ENCODE measurements at places on chromosomes 11 and 22.

DNA sequence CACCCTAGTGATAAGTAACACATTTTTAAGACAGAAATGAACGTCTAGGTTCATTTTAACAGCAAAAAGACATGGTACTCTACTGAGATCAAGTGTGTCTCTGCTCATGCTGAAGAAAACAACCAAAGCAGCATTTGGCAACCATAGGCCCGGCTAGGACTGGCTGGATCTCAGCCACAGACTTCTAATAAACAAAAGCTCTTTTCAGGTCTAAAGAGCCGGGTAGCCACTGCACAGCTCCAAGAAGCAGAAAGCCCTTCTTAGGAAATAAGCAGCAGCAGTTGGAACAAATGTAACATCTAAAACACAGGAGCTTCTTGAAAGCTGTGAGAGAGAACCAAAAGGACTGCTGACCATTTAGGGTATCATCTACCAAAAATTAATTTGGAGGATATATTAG, 37.6 kb downstream of the PITPNB start:
- no peak for DNase-seq

- no peak for DNase-seq
Measured at GRCh38 chr22:32325416-32325801, 32.3 kb upstream of the RFPL3 start.

DNA sequence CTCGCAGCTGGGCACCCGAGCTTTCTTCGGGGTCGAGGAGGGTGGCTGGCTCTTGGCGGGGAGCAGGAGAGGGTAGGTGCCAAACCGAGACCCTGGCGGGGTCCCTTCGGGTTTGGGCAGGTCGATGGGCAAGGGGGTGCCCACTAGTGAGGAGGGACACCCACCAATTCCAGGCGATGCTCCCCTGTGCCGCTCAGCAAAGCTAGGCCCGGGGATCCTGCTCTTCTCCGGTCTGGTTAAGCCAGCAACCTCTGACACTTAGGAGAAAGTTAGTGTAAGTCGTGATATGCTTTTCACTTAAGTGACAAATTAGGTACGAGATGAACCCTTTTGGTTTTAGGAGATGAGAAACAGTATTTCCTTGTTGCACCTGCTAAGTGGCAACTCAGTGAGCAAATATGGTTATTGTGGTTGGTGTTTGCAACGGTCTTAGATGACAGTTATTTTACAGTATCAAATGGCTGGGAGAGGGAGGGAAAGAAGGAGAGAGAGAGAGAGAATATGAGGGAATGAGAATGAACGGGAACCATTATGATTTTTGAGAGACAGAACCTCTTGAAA, 565 bp downstream of the NUCB2 start:
- peak; percentile 56 for DNase-seq

- no peak for DNase-seq
Measured at GRCh38 chr11:2995893-2996554, 3.9 kb upstream of the NAP1L4 start.

- no peak for DNase-seq
Measured at GRCh38 chr11:89436071-89436470, 55.1 kb downstream of the NOX4 start.

- DNase-seq, result no peak
Measured at GRCh38 chr11:70637949-70638583, 239.7 kb downstream of the CTTN start.

- no peak for DNase-seq
Measured at GRCh38 chr22:27348634-27349033, 452.9 kb downstream of the MN1 start.

DNA sequence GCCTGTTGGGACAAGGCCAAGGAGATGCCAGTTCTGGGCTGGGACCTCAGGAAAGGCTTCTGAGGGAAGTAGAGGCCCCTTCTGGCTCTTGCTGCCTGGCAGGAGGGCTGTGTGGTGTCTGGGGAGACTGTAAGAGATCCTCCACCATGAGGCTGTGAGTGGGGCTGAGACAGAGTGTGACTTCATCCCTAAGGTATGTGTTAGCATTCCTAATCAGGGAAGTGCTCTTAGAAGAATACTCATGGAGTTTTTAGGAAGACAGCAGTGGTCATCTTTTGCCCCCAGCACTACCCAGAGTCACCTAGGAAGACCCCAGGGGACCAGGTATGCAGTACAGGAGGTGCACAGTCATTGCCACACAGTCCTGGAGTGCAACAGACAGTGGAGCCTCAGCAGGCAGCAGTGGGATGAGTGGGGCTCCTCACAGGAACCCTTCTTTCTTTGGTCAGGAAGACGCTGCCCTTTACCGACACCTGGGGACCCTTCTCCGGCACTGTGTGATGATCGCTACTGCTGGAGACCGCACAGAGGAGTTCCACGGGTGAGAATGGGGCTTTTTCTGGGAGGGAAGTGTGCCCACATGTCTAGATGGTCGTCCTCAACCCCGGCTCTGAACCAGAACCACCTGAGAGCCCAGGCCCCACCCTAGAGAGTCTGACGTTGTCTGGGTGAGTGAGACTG, 2.8 kb downstream of the RIC8A start:
- no peak for DNase-seq

Measured in DMS79 (cell line).